SJCRH30 (cell line): ENCODE measurements at places on chromosomes 11 and 22. TPM values are rescaled to one million over a fixed set of nuclear protein-coding genes. Genes with fewer than 3 reads are reported as not detected.

PRG2 gene
- total RNA-seq: not detected in 2 replicates

NPAS4 gene
- total RNA-seq: not detected in 2 replicates

XKR3 gene
- not detected in 2 replicates for total RNA-seq

KREMEN1 gene
- 37.5 and 45.7 TPM in 2 replicates for total RNA-seq

VSIG2 gene
- total RNA-seq: not detected in 2 replicates

SMTNL1 gene
- 4.5 and 5.6 TPM in 2 replicates for total RNA-seq

ZNF215 gene
- total RNA-seq: not detected in 2 replicates

SNX32 gene
- total RNA-seq: 0.04 TPM in 1 of 2 replicates, not detected in the other

SLC29A2 gene
- 2.6 TPM in 2 replicates for total RNA-seq

RAB38 gene
- total RNA-seq: 0.18 TPM in 1 of 2 replicates, not detected in the other

ROM1 gene
- total RNA-seq: 0.46 and 0.51 TPM in 2 replicates

C11orf52 gene
- 0.53 and 1.4 TPM in 2 replicates for total RNA-seq

CCDC89 gene
- 4.4 and 5.0 TPM in 2 replicates for total RNA-seq

TMEM151A gene
- not detected in 2 replicates for total RNA-seq

CBX7 gene
- total RNA-seq: 0.35 and 0.65 TPM in 2 replicates

C11orf87 gene
- total RNA-seq: not detected in 2 replicates

CCND1 gene
- 80.3 and 81.9 TPM in 2 replicates for total RNA-seq
